ENCODE measurements at places on chromosomes 12 and 14.

- peak; percentile 23 for DNase-seq
Measured at GRCh38 chr12:6507102-6507998, 13.4 kb downstream of the NCAPD2 start.

- DNase-seq: no peak
Measured at GRCh38 chr12:109347589-109347988, at the start of gene MYO1H. TSS of gene MYO1H (plus strand) at chr12:109347900. CDS start at chr12:109347961, 61 bp downstream.

- DNase-seq: no peak
Measured at GRCh38 chr14:24712374-24712773, 78.4 kb upstream of the GZMB start.

DNA sequence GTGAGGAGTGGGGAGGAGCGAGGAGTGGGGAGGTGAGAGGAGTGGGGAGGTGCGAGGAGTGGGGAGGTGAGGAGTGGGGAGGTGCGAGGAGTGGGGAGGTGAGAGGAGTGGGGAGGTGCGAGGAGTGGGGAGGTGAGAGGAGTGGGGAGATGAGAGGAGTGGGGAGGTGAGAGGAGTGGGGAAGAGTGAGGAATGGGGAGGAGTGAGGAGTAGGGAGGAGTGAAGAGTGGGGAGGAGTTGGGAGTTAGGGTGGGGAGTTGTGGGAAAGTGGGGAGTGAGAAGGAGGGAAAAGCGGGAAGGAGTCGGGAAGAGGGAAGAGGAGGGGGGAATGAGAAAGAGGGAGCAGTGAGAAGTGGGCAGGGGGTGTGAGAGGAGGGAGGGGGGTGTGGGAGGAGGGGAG is 86.1 kb downstream of the B4GALNT3 start:
- no peak for DNase-seq

GRCh38 chr12:19303496-19303895 is 135.8 kb upstream of the AEBP2 start:
- no peak for DNase-seq

GRCh38 chr12:62668782-62669181 is 202.2 kb downstream of the MON2 start:
- DNase-seq: no peak

- peak; percentile 20 for DNase-seq
Measured at GRCh38 chr12:90174198-90174510, 465.5 kb upstream of the ATP2B1 start.

DNA sequence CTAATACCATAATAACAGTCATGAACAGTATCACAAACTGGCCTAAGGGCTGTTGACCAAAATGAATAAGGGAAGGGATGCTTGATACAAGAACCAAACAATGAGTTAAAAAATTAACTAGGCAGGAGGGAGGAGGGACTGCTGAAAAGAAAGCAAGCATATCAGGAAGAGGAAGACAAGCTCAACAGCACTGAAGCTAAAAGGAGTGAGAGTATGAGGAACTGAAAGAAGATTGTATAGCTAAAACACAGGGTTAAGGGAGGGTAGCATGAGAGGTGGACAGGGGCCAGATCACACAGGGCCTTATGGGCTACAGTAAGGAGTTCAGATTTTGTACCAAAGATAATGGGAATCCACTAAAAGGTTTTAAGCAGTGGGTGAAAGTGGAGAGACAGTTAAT is 34.1 kb downstream of the ITGA7 start:
- DNase-seq: no peak

- no peak for DNase-seq
Measured at GRCh38 chr14:20799892-20800544, 2.6 kb downstream of the RNASE1 start.

- no peak for DNase-seq
Measured at GRCh38 chr12:28107679-28108078, 82.6 kb upstream of the CCDC91 start.

- DNase-seq: no peak
Measured at GRCh38 chr12:50505675-50506530, 1.1 kb downstream of the DIP2B start.

- no peak for DNase-seq
Measured at GRCh38 chr14:31051511-31051910, 25.3 kb upstream of the STRN3 start.

- no peak for DNase-seq
Measured at GRCh38 chr12:43711348-43711747, 47.2 kb downstream of the PUS7L start.

DNA sequence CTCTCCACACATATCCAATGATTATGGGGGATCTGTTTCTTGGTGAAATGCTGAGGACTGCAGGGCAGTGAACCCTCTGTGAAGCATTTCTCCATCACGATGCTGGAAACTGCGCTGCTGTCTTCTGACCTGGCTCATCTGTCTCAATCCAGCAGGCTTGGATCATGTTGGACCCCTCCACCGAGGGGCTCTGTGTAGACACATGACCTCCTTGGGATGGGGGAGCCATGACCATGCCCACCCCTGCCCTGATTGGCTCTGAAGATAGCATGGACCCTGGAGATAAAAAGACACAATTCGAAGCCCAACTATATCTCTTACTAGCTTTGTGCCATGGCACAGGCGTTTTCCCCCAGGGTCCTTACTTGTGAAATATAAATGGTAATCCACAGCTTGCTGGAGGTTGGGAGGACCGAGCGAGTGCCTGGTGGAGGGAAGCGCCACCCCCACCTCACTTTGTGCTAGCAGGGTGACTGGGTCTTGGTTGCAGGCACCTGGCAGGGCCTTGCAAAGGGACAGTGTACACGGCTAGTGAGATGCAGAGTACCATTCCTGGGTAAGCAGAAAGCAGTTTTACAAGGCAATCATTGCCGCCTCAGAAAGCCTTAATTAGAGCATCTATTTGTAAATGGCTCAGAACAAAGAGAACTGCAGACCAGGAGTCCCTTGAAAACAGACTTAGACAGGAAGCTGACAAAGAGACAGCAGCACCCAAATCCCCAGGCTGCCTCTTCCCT is 2.4 kb upstream of the KRT83 start:
- no peak for DNase-seq

GRCh38 chr12:55797550-55797949 is 20.0 kb downstream of the SARNP start:
- no peak for DNase-seq

Measured in Caki2 (cell line).